PC-3 (cell line): ENCODE measurements at places on chromosomes 5 and 9.
A peak's percentile ranks its signal among the peaks of the same experiment; 100 is the strongest.

DNA sequence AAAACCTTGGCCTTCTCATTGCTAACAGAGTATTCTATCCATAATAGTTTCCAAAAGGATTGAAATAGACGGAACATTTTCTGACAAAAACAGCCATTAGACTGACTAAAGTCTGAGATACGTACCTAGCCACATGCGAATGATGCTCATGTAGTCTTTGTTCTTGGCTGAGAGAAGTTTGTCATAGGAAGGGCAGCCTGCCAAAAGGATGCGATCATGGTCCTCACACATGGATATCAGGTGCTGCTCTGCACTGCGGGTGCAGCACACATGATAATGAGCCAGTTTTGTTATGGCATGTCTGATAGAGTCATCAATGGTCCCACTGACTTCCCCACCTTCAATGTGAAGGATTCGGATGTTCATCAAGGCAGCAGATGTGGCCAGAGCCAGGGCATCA lies 12.3 kb downstream of the GNE start:
- no peak for DNase-seq

- peak; percentile 63 for DNase-seq
These were observed 61.1 kb upstream of the CCL21 start for GRCh38 chr9:34771007-34771406.

- no peak for DNase-seq
These were observed 307.3 kb downstream of the PIK3R1 start for GRCh38 chr5:68522863-68523262.

DNA sequence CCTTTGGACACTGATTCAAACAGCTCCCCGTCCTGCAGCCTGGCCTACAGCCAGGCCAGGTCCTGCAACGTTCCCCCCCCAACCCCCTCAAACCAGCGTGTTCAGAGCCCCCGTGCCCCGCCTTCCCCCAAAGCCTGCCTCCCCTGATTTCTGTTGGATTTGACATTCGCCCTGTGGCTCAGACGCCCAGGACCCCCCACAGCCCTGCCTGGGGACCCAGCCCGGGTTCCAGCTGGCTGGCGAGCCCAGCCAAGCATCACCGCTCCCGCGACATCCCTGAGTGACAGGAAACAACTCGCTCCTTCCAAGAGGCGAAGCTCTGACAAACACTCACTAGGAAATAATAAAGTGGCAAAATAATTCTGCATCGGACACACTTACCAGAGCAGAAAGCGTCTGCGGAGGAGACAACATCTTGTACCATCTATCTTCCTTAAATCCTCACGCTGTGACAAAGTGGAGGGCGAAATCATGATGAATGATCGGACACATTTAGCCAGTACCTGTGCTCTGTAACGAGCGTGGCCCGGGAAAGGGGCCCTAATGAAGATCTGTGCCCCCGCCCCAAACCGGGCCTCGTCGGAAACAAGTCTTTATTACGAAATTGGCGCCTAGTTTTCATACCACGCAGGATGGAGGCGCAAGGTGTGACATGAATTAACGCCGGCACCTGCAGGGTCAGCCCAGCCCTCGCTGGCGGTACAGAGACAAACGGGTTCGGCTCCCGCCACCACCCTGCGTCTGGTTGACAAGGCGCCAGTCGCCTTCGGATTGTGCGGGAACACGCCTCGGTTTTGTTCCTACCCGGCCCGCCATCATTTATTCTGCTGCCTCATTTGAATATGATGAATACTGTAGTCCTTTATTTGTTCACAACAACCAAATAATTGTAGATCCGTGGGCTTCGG lies 91.0 kb upstream of the MVB12B start:
- no peak for DNase-seq

- peak; percentile 47 for DNase-seq
These were observed 48.0 kb upstream of the DMRT3 start for GRCh38 chr9:928363-929042.

DNA sequence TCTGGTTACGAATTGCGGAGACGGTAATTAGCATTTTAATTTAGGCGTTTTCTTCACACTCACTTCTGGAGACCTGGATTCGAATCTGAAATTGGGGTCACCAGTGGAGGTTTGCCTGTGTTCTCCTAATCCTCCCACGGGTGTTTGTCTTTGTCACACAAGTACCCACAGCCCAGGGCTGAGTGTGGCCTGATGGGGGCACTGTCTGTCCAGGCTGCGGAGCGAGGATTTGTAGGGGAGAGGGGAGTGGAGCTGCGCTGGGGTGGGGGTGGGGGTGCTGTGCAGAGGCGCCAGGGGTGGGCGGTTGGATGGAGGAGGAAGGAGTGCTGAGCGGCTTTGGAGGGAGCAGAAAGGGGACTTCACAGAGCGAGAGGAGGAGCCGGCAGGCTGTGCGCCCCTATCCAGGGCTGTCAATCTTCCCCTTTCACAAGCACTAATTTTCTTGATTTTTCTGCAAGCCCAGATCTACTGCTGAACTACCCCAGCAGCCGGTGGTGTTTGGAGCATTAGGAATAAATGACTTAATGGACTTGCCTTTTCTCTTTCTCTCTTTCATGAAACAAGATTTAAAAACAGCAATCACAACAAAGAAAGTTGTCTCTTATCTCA lies 53.1 kb downstream of the TSPAN17 start:
- peak; percentile 52 for DNase-seq

- DNase-seq = no peak
These were observed 74.4 kb downstream of the LHFPL2 start for GRCh38 chr5:78574131-78574673.
